ENCODE measurements at places on chromosomes 1 and 21.

DNA sequence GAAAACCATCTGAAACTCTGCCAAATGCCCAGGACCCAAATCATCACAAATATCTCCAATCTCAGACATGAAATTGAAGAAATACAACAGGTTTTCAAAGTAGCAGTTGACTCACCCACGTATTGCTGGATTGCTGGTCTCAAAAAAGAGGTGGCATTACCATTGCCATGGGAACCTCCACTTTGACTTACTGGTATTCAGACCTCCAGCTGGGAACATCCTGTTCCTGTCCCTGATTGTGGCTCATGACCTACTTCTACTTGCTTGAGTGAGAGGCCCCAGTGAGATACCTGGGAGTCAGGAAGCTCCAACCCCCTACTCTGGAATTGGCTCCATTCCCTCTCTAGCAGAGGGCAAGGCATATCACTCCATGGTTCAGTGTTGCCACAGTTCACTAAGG lies 64.6 kb downstream of the NMNAT2 start:
- DNase-seq = no peak

- no peak for DNase-seq
Measured at GRCh38 chr1:109864047-109864822, 46.4 kb upstream of the CSF1 start.

DNA sequence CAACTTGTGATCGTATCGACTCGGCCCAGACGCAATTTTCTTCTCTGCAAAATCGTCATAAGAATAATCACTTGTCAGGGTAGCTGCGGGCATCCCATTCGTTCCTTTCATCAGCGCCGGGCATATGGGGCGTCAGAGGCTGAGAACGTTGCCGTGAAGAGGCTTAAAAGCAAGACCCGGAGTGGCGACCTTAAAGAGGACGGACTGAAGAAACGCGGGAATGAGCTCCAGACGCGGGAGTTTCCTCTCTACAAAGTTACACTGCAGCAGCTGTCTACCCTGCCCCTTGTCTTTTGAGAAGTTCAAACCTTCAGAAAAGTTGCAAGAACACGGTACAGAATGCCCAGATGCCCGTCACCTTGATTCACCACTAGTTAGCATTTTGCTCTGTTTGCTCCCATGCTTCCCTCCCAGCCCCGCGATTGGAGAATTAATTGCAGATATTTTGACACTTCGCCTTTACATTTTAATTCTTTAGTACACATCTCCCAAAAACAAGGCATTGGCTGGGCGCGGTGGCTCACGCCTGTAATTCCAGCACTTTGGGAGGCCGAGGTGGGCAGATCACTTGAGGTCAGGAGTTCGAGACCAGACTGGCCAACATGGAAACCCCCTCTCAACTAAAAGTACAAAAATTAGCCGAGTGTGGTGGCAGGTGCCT lies 967 bp downstream of the CENPS start:
- no peak for DNase-seq

GRCh38 chr1:87044424-87044823 lies 130.0 kb downstream of the HS2ST1 start:
- DNase-seq = no peak

GRCh38 chr1:245600658-245601057 lies 445.9 kb downstream of the KIF26B start:
- DNase-seq = no peak

DNA sequence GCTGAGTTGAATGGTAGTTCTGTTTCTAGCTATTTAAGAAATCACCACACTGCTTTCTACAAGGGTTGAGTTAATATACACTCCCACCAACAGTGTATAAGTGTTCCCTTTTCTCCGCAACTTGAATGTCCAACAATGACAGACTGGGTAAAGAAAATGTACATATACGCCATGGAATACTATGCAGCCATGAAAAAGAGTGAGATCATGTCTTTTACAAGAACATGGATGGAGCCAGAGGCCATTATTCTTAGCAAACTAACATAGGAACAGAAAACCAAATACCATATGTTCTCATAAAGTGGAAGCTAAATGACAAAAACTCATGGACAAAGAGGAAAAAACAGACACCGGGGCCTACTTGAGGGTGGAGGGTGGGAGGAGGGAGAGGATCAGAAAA lies 14.8 kb upstream of the TTLL7 start:
- DNase-seq = no peak

GRCh38 chr1:225720937-225721336 lies 56.7 kb upstream of the SRP9 start:
- DNase-seq = no peak

DNA sequence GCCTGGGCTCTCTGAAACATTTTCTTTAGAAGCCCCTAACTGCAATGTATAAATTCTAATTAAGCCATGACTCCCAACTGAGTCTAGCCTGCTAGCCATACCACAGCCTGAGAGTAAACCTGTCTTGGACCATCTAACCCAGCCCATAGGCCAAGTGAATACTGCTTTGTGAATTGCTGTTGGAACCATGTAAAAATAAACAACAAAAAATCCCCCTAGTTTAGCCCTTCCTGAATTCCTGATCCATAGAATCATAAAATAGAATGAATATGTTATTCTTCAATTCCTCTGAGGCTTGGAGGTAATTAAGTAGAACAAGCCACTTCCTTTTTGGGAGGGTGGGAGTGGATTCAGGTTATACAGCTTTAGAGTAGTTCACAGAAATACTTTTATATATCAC lies 1496.4 kb downstream of the MRPL39 start:
- no peak for DNase-seq

GRCh38 chr1:221276896-221277409 lies 397.7 kb downstream of the HLX start:
- no peak for DNase-seq

GRCh38 chr1:47187231-47187925 lies 2.5 kb downstream of the PDZK1IP1 start:
- DNase-seq = no peak

GRCh38 chr1:221777431-221778072 lies 35.7 kb upstream of the DUSP10 start:
- peak; percentile 15 for DNase-seq

GRCh38 chr1:24805534-24806301 lies 60.5 kb downstream of the CLIC4 start:
- DNase-seq = no peak

- no peak for DNase-seq
Measured at GRCh38 chr1:232271991-232272589, 357.8 kb downstream of the SIPA1L2 start.

- DNase-seq = no peak
Measured at GRCh38 chr1:11295905-11296304, 22.9 kb downstream of the UBIAD1 start.

DNA sequence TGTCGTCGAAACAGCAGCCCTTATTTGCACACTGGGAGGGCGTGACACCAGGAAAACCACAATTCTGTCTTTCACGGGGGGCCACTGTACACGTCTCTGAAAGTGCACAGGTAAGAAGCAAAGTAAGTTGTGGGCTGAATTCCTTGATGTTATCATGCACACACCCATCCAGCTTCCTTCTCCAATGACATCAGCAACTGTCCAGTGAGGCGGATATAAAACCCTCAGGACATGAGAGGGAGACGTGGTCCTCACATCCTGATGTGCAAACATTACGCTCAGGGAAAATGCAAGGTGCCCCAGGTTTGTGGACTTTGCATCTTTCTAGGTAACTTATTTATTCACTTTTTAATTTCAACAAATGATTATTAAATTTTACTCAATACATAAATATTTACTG lies 3.0 kb downstream of the TFF1 start:
- DNase-seq = no peak

- no peak for DNase-seq
Measured at GRCh38 chr1:207844371-207844770, 66.6 kb downstream of the CD34 start.

GRCh38 chr1:56477164-56478111 lies 101.9 kb downstream of the PLPP3 start:
- DNase-seq = no peak

DNA sequence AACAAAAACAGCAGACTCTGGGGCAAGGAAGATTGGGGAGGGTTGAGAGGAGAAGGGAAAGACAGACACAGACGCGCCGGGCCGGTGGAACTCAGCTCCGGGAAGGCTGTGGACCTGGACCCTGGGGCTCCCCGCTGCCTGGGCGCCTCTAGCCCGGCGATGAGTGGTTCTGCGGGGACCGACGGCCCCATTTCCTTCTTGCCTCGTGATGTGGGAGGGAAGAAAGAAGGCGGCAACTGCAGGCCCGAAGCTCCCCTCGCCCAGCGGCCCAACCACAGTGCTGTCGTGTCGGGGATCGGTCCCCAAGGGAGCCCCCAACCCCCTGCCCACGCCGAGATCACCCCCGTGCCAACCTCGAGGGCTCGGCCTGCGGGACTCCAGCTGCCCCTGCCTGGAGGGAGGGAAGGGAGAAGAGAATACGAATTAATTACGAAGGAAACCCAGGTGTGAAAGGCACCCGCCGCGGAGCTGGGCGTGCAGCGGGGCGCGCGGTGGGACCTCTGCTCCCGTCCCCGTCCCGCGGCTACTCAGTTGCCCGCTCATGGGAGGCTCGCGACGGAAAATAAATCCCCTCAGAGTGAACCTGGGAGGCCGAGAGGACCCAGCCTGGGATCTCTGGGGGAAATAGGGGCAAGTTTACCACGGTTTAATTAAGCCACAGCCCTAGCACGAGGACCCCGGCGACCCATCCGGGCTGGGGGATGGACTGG lies 7.4 kb downstream of the FOXD3 start:
- DNase-seq = no peak

- no peak for DNase-seq
Measured at GRCh38 chr1:241235256-241235897, 121.6 kb downstream of the RGS7 start.

- no peak for DNase-seq
Measured at GRCh38 chr1:64112281-64112680, 91.1 kb upstream of the UBE2U start.

- no peak for DNase-seq
Measured at GRCh38 chr1:92934395-92935378, 26.6 kb downstream of the DIPK1A start.

DNA sequence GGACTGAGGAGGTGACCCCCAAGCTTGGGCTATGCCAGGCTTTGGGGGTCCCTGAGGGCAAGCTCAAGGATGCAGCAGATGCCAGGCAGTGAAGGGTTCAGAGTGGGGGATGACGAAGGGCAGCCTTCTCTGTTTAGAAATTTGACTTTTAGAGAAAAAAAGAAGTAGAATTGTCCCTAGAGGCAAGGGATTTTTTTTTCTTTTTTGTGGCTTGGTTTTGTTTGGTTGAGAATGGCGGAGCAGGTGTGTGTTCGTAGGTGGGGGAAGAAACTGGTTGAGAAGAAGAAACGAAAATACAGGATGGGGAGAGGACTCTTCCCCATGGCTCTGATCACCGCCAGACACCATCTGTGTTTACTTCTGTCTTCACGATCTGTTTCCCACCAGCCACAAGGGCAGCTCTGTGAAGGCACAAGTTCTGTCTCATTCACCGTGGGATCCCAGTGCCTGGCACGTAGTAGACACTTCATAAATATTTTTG lies 8.2 kb downstream of the PLA2G5 start:
- no peak for DNase-seq

GRCh38 chr1:53550201-53550741 lies 91.1 kb downstream of the DMRTB1 start:
- no peak for DNase-seq

- DNase-seq = no peak
Measured at GRCh38 chr1:175132436-175132835, 60.1 kb downstream of the KIAA0040 start.

DNA sequence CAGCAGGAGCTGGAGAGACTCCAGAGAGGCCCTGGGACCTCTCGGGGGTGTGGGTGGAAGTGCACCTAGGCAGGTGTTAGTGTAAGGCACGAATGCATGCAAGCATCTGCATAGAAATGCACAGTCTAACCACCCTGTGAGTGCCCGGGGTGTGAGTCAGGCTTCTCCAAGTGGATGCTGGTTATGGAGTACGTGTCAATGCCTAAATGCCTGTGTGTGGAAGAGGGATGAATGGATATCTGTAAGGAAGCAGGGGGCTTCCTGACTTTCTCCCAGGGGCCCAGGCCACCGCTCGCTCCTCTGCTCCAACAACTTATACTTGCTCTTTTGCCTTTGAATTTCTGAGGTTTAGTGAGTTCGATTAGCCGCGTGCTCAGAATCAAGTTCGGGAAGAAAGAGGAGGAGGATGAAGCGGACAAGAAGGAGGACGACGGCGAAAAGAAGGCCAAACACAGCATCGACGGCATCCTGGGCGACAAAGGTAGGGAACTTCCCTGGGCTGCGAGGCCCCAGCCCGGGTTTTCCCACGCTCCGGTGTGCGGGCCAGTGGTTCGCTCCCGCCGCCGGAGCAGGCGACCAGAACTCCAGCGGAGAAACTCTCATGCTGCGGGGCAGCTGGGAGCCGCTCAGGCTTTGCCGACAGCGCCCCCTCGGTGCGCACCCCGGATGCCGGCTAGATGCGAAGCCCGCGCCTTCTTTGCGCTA lies 5.4 kb downstream of the PAX7 start:
- DNase-seq = no peak

- DNase-seq = no peak
Measured at GRCh38 chr1:116326486-116326885, 46.6 kb upstream of the ATP1A1 start.

DNA sequence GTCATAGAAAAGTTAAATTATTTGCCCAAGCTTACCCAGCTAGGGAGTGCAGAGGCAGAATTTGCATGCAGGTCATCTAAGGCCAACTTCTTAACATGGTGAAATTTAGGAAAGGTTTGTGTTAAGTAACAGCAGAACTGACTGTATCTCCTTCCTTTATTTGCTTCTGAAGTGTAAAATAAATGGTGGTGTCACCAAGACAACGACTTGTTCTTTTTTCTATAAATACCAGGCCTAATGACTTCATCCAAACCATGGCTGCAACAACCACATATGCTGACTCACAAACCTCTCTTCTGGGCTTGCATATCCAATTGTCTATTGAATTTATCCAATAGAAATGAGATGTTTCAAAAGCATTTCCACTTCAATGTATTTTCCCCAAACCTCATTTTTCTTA lies 19.1 kb downstream of the COL24A1 start:
- no peak for DNase-seq

- no peak for DNase-seq
Measured at GRCh38 chr1:226588484-226588883, 39.9 kb downstream of the STUM start.

- DNase-seq = no peak
Measured at GRCh38 chr1:40985875-40986274, 6.4 kb downstream of the CTPS1 start.

GRCh38 chr21:20106368-20106767 lies 891.8 kb upstream of the NCAM2 start:
- DNase-seq = no peak

Measured in stimulated activated CD4-positive, alpha-beta T cell treated with anti-CD3 and anti-CD28 coated beads, Interleukin-1b, Interleukin-23, amount 100 ng/mL, for 24 hours (primary cell).